ENCODE measurements at places on chromosomes 7 and 10.

DNA sequence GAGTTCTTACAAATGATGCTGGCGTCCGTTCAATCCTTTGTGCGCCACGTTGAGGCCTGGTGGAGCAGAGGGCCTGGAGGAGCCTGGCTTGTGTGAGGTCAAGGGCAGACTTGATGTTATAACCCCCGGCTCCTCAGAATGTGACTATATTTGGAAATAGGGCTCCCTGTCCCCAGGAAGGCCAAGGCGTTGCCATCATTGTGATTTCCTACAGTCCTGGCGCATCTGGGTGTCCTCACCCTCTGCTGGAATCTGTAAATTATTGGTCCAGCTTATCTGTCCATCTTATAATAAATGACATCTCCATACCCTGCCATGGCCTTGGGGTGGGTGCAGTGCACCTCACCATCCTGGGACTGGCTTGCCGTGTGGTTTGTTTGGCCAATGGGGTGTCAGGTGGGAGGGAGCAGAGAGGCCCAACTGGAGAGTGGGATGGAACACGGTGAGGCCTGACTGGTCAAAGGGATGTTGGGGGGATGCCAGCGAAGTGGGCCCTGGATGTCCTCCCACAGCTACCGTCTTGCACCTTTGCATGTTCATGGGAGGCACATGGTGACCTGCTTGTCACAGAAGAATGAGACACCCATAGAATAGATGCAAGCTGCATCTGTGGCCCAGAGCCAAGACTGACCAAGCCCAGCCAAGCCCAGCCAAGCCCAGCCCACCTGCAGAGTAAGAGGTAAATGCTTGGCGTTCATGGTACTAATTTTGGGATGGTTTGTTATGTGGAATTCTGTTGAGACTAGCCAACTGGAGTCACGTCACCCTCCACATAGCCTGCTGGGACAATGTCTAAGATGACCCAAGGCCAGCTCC, 11.1 kb upstream of the LRRC27 start:
- no peak for DNase-seq

- no peak for DNase-seq
These were observed 4.6 kb downstream of the USP54 start for GRCh38 chr10:73586583-73586984.

- no peak for DNase-seq
These were observed 89.7 kb downstream of the ATE1 start for GRCh38 chr10:121838149-121838548.

- DNase-seq: no peak
These were observed 434.1 kb downstream of the DNAJB9 start for GRCh38 chr7:109003742-109004141.

- no peak for DNase-seq
These were observed 172.6 kb upstream of the INHBA start for GRCh38 chr7:41875513-41875912.

GRCh38 chr10:10902951-10903350, 114.7 kb upstream of the CELF2 start:
- DNase-seq: no peak

DNA sequence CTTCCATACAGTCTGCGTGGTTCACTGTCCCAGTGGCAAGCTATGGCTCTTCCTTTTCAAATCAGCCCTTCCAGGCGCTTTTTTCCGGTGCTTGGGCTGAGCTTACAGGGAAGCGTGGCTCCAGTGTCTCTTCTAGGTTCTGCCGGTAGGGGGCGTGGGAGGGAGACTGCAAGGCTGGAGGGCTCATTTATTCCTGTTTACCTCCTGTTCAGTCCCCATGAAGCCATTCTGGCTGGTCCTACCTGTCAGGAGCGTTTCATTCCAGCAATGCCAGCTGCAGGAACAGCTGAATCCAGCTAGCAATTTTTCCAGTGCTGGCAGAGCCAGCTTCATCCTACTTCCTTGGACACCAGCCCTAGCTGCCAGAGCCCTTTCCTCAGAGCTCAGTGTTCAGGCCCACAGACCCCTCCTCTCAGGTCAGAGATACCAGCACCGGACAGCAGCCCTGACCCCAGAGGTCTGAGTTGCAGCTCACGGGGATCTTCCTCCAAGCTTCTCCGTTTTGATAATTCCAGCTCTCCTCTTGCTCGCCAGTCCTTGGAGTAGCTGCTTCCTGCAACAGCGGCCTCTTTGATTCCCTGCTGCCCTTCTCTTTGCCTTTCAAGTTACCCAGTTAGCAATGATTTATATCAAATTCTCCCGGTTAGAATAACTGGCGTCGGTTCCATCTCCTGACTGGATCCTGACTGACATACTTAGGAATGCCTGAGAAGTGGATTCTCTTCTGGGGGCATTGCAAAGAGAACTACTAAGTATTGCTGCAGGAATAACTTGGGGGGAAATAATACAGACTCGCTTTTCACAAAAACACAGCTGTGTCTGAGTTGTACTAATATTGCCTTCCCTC, 129.8 kb downstream of the FRMD4A start:
- DNase-seq: no peak

DNA sequence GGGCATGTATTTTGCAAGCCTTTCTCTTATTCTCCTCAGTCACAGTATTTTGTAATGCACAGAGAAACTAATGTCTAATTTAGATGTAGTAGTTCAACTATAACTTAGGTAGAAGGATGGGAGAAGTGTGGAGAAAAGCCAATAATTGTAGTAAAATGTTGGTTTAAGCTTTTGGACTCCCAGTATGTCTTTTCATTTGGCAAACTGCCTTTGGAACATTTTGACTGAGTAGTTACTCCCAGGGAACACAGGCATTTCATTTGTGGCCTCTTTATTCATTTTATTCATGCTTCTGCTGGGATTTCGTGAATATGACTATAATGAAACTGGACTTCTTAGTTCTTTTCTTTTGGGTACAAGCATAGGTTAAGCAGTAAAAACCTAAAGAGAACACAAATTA, 79.0 kb downstream of the EXOC4 start:
- no peak for DNase-seq

DNA sequence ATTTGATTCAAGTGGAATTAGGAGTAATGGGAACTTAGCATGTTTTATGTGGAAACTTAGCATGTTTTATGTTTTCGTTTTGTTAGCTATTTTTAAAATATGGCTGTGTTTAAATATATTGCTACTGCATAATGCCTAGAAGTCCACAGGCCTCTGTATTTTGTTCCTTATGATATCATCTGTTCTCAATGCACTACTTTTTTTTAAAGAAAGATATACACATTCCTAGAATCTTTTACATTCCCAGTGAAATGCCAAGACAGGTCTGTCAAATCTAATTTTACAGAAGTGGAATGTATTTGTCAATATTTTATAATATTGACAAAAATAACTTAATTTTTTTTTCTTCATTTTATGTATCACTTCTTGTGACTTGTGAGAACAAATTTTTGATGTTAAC, 51.6 kb downstream of the ST7 start:
- no peak for DNase-seq

DNA sequence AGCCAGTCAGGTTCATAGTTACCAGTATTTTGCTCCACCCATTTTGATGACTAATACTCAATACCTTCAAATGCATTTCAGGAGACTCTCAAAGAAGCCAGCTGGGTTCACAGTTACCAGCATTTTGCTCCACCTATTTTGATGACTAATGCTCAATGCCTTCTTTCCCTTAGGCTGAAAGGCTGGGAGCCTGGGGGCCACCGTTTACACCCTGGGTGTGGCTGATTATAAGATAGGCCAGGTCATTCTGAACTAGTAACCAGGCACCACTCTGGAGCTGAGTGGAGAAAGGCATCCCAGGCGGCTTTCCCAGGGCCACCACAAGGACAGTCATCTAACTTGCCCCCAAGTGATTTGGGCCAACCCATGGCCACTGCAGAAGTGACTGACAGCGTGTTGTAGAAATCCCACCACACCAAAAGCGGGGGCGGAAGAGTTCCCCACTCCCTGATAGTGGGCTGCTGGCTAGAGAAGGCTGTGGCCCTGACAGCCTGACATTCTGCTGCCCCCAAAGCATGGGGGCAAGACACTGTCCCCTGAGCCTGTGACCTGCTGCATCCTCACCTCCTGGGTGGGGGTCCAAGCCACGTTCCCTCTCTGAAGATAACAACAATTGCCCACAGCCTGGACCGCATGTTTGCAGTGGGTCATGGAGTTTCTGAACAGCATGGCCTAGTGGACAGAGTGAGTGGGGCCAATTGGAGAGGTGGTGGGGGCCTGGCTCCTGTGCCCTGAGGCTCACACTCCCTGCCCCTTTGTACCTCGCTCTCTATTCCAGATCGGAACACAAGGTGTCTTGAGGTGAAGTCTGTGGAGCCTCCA, 23.0 kb upstream of the ZNF488 start:
- DNase-seq: no peak
